WTC11 (cell line): ENCODE measurements at places on chromosomes 12 and 14.
A peak's percentile ranks its signal among the peaks of the same experiment; 100 is the strongest.

DNA sequence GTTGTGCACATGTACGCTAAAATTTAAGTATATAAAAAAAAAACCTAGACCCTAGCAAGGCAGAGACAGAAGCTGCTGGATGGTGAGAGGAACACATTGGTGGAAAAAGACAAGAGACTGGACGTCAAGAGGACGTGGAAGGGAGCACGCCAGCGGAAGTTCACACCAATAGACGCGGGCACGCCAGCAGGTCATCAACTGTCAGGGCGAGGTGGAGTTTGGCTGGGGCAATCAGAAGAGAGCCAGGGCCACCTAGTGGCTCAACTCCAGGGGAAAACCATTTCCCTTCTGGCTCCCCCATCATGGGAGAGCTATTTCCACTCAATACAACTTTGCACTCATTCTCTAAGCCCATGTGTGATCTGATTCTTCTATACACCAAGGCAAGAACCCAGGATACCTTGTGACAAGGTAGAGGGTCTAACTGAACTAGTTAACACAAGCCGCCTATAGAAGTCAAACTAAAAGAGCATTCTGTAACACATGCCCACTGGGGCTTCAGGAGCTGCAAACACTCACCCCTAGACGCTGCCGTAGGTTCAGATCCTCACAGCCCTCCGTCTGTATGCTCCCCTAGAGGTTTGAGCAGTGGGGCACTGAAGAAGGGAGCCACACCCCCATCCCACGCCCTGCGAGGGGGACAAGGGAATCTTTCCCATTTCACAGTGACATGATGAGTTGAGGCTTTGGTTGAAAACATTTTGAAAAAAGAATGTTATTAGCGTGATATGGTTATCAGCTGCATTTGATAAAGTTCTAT is 702.7 kb downstream of the TMTC2 start:
- peak overlapping the region; percentile 39; the same call in 1 of the 2 replicates for H3K4me3 ChIP-seq
- DNase-seq, result peak; percentile 63
- H3K27ac ChIP-seq, result no peak overlapping the region
- H3K27me3 ChIP-seq, result no peaks in the 10 kb centered on the region
- H3K4me1 ChIP-seq, result peaks cover 6% of the 10 kb centered on the region
- no peaks in the 10 kb centered on the region for H3K36me3 ChIP-seq

DNA sequence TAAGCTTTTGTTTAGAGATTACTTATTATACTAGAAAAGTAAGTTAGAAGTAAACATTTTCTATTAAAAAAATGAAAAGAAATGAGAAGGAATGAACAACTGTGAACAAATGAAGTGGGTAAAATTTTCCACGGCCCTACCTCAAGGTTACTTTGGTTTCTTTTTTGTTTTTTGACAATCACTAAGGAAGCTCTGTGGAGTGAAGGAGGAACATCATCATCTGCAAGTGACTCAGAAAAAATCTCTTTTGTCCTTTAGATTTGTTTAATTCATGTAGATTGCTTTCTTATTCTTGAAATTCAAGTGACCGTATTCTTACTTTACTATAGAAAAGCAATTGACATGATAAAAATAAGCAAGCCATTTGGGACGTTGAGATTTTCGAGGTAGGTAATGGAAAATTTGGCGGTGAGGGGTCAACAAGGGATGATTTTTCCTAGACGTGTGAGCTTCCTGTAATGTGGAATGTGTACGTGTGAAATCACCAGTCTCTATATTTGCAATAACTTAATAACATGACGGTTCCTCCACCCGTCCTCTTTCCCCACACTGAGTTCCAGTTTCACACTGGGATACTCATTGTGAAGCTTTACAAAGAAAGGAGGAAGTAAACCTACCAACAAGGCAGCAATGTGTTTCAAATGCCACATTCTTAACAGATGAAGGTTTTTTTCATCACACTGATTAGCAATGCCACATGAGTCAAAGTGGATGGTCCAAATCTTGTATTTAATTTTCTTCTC is 62.3 kb upstream of the EGLN3 start:
- peaks cover 37% of the 10 kb centered on the region for H3K4me1 ChIP-seq
- no peaks in the 10 kb centered on the region for H3K27me3 ChIP-seq
- no peak overlapping the region for H3K27ac ChIP-seq
- no peak overlapping the region for H3K4me3 ChIP-seq
- no peak for DNase-seq

DNA sequence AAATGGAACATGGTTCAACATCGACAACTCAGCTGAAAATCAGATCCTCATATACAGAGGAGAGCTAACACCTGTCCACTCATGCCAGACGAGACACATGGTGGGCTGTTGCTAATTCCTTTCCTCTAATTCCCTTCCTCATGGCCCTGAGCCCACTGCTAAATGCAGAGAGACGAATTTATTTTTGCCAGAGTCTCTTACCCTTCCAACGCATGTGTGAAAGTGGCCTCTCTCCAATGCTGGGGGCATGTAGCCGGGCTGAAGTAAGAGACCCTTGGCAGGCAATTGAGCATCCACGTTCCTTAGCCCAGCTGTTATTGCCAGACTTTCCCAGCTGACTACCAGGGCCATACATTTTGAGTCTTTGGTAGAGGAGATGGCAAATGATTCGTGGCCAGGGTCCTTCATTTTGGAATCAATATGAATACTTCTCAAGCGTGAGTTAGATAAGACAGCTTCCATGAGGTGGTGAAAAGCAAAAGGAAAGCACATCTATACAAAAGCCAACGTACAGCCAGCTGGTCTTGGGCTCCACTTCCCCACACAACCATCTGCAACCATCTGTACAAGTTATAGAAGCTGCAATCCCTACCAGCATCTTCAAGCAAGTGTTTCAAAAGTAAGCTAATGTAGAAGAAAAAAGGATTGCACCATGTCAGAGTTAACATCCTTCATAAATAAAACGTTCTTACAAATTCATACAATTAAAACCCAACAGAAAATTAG is 28.6 kb downstream of the CORO1C start:
- H3K27me3 ChIP-seq, result no peaks in the 10 kb centered on the region
- DNase-seq, result no peak
- H3K27ac ChIP-seq, result peak overlapping the region; percentile 82
- peaks cover 27% of the 10 kb centered on the region for H3K36me3 ChIP-seq

DNA sequence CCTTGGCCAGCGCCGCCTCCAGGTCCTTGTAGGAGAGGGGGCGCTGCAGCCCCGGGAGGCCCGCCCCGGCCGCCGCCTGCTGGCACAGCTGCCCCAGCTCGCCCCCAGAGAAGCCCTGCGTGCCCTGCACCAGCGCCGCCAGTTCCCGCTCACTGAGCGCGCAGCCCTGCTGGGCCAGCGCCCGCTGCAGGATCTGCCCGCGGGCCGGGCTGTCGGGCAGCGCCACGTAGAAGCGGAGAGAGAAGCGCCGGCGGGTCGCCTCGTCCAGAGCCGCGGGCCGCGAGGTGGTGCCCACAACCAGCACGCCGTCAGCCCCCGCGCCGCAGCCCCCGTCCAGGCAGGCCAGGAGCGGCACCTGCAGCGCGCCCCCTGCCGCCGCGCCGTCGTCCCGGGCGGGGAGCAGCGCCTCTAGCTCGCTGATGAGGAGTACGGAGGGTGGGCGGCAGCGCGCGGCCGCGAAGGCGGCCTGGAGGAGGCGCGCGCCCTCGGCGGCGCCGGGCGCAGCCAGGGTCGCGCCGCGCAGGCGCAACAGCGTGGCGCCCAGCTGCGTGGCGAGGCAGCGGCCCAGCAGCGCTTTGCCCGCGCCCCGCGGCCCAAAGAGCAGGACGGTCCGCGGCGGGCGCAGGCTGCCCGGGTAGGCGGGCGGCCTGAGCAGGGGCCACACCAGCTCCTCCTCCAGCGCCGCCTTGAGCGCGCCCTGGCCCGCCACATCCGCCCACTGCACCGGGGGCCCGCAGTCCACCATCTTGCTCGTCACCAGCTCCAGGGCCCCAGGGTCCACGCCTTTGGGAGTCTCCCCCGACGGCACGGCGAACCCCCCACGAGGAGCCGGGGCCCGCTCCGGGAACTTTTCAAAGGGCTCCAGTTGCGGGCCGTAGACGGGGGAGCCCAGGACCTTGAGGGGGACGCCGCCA is 27.7 kb downstream of the FIGNL2 start:
- H3K4me1 ChIP-seq, result peaks cover 24% of the 10 kb centered on the region
- no peaks in the 10 kb centered on the region for H3K36me3 ChIP-seq
- H3K4me3 ChIP-seq, result peak overlapping the region; percentile 58
- peaks cover 52% of the 10 kb centered on the region for H3K27me3 ChIP-seq

- peak; percentile 29 for DNase-seq
- H3K27me3 ChIP-seq, result no peaks in the 10 kb centered on the region
- peaks cover 1% of the 10 kb centered on the region for H3K36me3 ChIP-seq
- peak overlapping the region; percentile 54 for H3K27ac ChIP-seq
- H3K4me3 ChIP-seq, result no peak overlapping the region
Measured at GRCh38 chr12:32344047-32344446, 55.3 kb upstream of the FGD4 start.
